Vagina (tissue), 2 donors: ENCODE measurements at places on chromosomes 3 and 15.

GRCh38 chr3:12999147-13000140 lies 73.8 kb downstream of the IQSEC1 start:
- no peak overlapping the region for H3K27ac ChIP-seq
- H3K4me3 ChIP-seq = no peak overlapping the region
- H3K36me3 ChIP-seq = no peaks in the 10 kb centered on the region

GRCh38 chr3:176978441-176978840 lies 218.8 kb downstream of the TBL1XR1 start:
- H3K27ac ChIP-seq = no peak overlapping the region
- H3K4me1 ChIP-seq = no peaks in the 10 kb centered on the region
- no peak for DNase-seq
- no peak overlapping the region for H3K4me3 ChIP-seq
- H3K27me3 ChIP-seq = no peaks in the 10 kb centered on the region

GRCh38 chr3:167657684-167658225 lies 4.0 kb upstream of the WDR49 start:
- no peaks in the 10 kb centered on the region for H3K4me1 ChIP-seq
- no peaks in the 10 kb centered on the region for H3K36me3 ChIP-seq
- DNase-seq = no peak
- H3K27me3 ChIP-seq = no peaks in the 10 kb centered on the region
- H3K27ac ChIP-seq = no peak overlapping the region

DNA sequence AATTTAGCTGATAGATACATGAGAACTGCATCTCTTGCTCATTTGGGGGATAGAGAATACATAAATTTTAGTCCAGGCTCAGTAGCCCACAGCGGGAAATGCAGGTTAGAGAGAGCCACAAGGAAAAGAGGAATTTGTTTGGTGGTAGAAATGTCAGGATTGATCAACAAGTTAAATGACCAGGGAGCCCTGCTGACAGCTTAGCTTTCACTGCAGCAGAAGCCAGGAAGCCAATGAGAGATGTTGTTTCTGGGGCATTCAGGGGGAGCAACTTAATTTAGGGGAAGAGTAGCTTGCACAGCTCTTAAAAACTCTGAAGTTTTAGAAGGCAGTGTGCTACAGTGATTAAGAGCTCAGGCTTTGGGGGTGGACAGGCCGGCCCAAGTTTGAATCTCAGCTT lies 22.7 kb downstream of the ARHGEF26 start:
- no peak for DNase-seq
- no peaks in the 10 kb centered on the region for H3K27me3 ChIP-seq
- no peak overlapping the region for H3K27ac ChIP-seq
- H3K4me3 ChIP-seq = no peak overlapping the region

DNA sequence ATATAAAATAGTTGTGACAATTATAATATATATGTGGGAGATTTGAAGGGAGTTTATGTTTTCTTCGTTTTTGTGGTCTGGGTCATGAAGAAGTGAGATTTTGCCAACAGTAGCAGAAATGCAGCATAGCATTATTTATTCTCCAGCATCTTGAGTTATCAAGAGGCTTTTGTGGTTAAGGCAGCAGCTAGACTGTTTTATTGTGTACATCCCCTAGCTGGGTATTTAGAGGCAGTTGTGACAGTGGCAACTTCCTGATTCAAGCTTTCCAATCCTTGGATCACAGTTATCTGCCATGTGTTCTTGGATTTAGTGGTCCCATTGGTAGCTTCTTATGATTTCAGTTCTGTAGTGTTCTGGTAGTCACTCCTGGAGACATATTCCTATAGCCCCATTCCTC lies 29.0 kb downstream of the ARIH1 start:
- peaks cover 42% of the 10 kb centered on the region for H3K4me1 ChIP-seq
- H3K27me3 ChIP-seq = no peaks in the 10 kb centered on the region
- no peak for DNase-seq
- no peak overlapping the region for H3K4me3 ChIP-seq

DNA sequence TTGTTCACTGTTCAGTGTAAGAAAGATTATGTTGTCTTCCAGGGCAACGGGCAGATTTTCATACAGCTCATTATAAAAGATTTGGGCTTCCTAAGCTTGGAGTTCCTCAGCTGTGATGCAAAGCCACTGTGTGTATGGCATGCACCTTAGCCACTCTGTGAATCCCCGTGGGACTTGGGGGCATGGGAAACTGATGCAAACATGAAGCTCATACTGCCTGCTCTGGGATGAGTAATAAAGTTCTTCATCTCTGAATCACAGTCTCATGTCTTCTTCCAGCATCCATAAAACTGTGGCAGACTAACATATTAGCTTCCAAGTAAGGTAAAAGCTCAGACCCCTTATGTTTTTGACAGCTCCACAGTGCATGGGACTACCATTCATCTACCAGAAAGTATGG lies 154.3 kb upstream of the RORA start:
- no peaks in the 10 kb centered on the region for H3K27me3 ChIP-seq
- no peak for DNase-seq
- no peak overlapping the region for H3K4me3 ChIP-seq
- no peak overlapping the region for H3K27ac ChIP-seq
- H3K36me3 ChIP-seq = no peaks in the 10 kb centered on the region
- H3K4me1 ChIP-seq = no peaks in the 10 kb centered on the region

GRCh38 chr3:127615631-127616305 lies 13.2 kb upstream of the PODXL2 start:
- no peaks in the 10 kb centered on the region for H3K27me3 ChIP-seq
- no peak overlapping the region for H3K27ac ChIP-seq
- H3K36me3 ChIP-seq = no peaks in the 10 kb centered on the region
- DNase-seq = no peak
- no peaks in the 10 kb centered on the region for H3K4me1 ChIP-seq
- no peak overlapping the region for H3K4me3 ChIP-seq
